ENCODE measurements at places on chromosomes 4 and X. TPM values are rescaled to one million over a fixed set of nuclear protein-coding genes. Genes with fewer than 3 reads are reported as not detected.
A peak's percentile ranks its signal among the peaks of the same experiment; 100 is the strongest.

The PCSK1N gene
- 13.1 TPM for polyA plus RNA-seq

The THOC2 gene
- polyA plus RNA-seq = 155 TPM

The TMSB15A gene
- not detected for polyA plus RNA-seq

The ZBTB49 gene
- polyA plus RNA-seq = 2.1 TPM

The EIF2S3 gene
- polyA plus RNA-seq = 55.2 TPM

The RENBP gene
- 12.7 TPM for polyA plus RNA-seq

The TMSB15C gene
- polyA plus RNA-seq = 0.62 TPM

DNA sequence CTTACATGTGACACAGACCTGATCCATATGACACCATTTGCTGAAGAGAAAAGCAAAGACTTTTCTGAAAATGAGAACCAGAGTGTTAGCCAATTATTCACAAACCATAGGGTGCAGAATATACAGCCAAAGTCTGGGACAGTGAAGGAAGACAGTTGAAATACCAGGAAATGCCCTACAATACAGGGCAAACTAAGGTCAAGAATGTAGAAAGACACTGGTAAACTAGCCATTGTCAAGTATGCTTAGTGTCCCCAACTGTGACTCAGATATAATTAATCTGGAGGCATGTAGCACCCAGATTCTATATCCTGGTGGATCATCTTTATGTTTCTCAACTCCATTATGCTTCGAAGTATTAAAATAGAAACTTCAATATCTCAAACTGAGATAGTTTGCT, 200.9 kb upstream of the FSTL5 start:
- no peaks in the 10 kb centered on the region for H3K27me3 ChIP-seq
- no peak overlapping the region for H3K4me3 ChIP-seq
- no peaks in the 10 kb centered on the region for H3K36me3 ChIP-seq
- H3K4me1 ChIP-seq = no peaks in the 10 kb centered on the region
- no peak overlapping the region for H3K27ac ChIP-seq
- DNase-seq = no peak

DNA sequence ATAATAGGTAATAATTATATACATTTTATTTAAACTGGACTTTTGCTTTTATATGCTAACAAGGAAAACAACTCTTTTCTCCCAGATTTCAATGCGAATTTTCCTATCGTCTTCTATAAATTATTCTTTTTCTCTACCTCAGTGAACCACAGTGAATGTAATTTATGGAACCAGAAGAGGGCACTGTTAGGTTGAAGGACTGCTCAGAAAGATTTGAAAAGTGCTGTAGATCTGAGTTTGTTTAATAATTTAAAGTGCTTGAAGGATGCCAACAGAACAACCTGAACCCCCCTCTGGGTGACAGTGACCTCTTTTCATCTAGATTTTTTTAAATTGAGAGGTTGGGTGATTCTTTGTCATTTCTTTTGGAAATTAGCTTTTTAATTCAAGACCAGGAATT, 54.9 kb downstream of the PHOX2B start:
- no peaks in the 10 kb centered on the region for H3K27me3 ChIP-seq
- H3K4me1 ChIP-seq = no peaks in the 10 kb centered on the region
- DNase-seq = no peak
- H3K4me3 ChIP-seq = no peak overlapping the region
- no peak overlapping the region for H3K27ac ChIP-seq
- no peaks in the 10 kb centered on the region for H3K36me3 ChIP-seq

- no peak overlapping the region for H3K27ac ChIP-seq
- H3K27me3 ChIP-seq = no peaks in the 10 kb centered on the region
- DNase-seq = no peak
Measured at GRCh38 chr4:123259676-123260646, 136.6 kb upstream of the SPRY1 start.

GRCh38 chrX:20487227-20487626, 220.5 kb upstream of the RPS6KA3 start:
- H3K36me3 ChIP-seq = no peaks in the 10 kb centered on the region
- H3K27me3 ChIP-seq = no peaks in the 10 kb centered on the region
- no peaks in the 10 kb centered on the region for H3K4me1 ChIP-seq
- DNase-seq = no peak

GRCh38 chr4:2069161-2069971, 10.2 kb downstream of the NAT8L start:
- H3K27ac ChIP-seq = no peak overlapping the region
- DNase-seq = no peak
- H3K36me3 ChIP-seq = no peaks in the 10 kb centered on the region
- peaks cover 6% of the 10 kb centered on the region for H3K4me1 ChIP-seq

GRCh38 chr4:88672987-88673386, 24.6 kb downstream of the NAP1L5 start:
- DNase-seq = peak; percentile 68
- no peaks in the 10 kb centered on the region for H3K27me3 ChIP-seq
- H3K27ac ChIP-seq = no peak overlapping the region
- H3K4me1 ChIP-seq = no peaks in the 10 kb centered on the region
- H3K4me3 ChIP-seq = no peak overlapping the region

DNA sequence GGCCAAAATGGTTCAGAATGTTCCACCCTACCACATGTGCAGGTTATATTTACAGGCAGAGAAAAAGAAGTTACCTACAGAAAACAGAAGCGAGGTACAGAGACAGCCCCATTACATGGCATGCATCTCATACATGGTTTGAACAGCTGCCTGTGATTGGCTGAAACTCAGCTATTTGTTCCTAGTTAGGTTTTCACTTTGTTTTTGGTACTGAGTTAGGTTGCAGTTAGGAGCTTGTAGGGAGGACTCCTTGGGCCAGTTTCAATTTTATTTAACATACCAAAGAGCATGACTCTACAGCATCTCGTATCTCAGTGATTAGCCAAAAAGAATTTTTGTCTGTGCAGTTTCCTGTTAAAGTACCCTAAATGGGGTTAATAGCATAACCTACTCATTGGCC, 392.0 kb downstream of the MAPK10 start:
- H3K36me3 ChIP-seq = peaks cover 5% of the 10 kb centered on the region
- DNase-seq = no peak
- no peak overlapping the region for H3K27ac ChIP-seq
- H3K4me3 ChIP-seq = no peak overlapping the region
- H3K4me1 ChIP-seq = peaks cover 31% of the 10 kb centered on the region

- no peak overlapping the region for H3K27ac ChIP-seq
- H3K4me1 ChIP-seq = no peaks in the 10 kb centered on the region
- peaks cover 6% of the 10 kb centered on the region for H3K36me3 ChIP-seq
- DNase-seq = no peak
- no peaks in the 10 kb centered on the region for H3K27me3 ChIP-seq
Measured at GRCh38 chr4:38896940-38897339, 29.3 kb downstream of the FAM114A1 start.

DNA sequence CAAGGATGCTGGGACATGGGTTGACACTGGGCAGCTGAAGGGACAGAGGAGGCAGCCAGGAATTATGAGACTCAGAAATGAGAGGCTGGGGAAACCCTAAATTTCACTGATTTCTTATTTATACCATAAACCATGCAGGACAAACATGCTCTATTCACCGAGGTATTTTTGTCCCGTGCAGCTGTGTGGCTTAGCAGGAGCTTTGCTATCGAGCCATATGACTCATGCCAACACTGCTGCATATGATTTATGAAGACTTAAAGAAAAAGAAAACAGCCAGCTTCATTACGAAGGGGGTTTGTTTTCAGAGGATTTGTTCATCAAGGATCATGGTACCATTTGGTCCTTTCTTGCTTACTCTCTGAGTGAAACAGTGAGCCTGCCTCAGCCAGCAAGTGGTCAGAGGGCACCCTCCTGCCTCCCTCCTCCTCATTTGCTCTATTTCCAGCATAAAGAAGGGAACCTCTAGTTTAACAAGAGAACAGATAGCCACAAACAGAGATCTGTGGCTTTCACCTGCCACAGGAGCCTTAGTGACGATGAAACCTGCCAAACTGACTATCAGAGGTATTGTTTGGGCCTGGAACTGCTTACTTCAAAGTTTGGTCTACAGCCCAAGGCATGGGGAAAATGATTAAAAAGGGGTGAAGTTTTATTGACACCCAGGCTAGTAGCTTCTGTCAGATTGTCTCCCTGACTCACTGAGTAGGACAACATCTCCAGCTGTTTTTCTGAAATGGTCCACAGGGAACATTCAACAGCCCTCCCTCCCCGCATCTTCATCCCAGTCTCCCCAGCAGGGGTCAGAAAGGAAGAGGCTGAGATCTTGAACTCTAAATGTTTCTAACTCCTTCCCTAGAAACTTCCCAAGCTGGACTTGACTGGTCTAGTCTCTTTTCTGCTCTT, 80.1 kb upstream of the MAML3 start:
- peak overlapping the region; percentile 28 for H3K27ac ChIP-seq
- H3K4me3 ChIP-seq = no peak overlapping the region
- peaks cover 25% of the 10 kb centered on the region for H3K4me1 ChIP-seq
- peak; percentile 63 for DNase-seq
- no peaks in the 10 kb centered on the region for H3K36me3 ChIP-seq
- H3K27me3 ChIP-seq = no peaks in the 10 kb centered on the region

- H3K27me3 ChIP-seq = peaks cover 34% of the 10 kb centered on the region
- peak; percentile 33 for DNase-seq
- H3K27ac ChIP-seq = peak overlapping the region; percentile 92
Measured at GRCh38 chr4:44446801-44447562, 1.6 kb downstream of the KCTD8 start.
